ENCODE measurements at places on chromosomes 4 and X. TPM values are rescaled to one million over a fixed set of nuclear protein-coding genes. Genes with fewer than 3 reads are reported as not detected.

The TMSB15A gene
- not detected for total RNA-seq

The PLRG1 gene
- total RNA-seq, result 70.3 TPM

The PDZD4 gene
- 0.68 TPM for total RNA-seq

The SFRP2 gene
- not detected for total RNA-seq

The S100P gene
- total RNA-seq, result not detected

The GC gene
- not detected for total RNA-seq

The CDKL5 gene
- 6.0 TPM for total RNA-seq

The PRDM8 gene
- 1.2 TPM for total RNA-seq

The TCEAL6 gene
- total RNA-seq, result not detected

The RAB41 gene
- total RNA-seq, result not detected

The PAGE4 gene
- total RNA-seq, result not detected

The CLDN22 gene
- not detected for total RNA-seq

The BANK1 gene
- total RNA-seq, result 0.09 TPM

The FSTL5 gene
- total RNA-seq, result under 0.01 TPM

The SH3D19 gene
- total RNA-seq, result 67.3 TPM

Measured in dermis blood vessel endothelial cell (primary cell).